ENCODE measurements at places on chromosomes 13 and 19.
A peak's percentile ranks its signal among the peaks of the same experiment; 100 is the strongest.

DNA sequence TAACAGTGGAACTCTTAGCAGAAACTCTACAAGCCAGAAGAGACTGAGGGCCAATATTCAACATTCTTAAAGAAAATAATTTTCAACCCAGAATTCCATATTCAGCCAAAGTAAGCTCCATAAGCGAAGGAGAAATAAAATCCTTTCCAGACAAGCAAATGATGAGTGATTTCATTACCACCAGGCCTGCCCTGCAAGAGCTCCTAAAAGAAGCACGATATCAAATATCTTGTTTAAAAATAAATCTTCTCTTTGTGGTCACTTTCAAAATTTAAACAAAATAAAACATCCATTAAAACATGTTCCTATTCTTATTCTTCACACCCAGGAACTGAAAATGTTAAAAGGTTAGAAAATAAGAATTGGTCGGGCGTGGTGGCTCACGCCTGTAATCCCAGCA is 13.7 kb downstream of the MICU2 start:
- DNase-seq: no peak

- no peak for DNase-seq
Measured at GRCh38 chr13:84661718-84662117, 779.4 kb upstream of the SLITRK1 start.

DNA sequence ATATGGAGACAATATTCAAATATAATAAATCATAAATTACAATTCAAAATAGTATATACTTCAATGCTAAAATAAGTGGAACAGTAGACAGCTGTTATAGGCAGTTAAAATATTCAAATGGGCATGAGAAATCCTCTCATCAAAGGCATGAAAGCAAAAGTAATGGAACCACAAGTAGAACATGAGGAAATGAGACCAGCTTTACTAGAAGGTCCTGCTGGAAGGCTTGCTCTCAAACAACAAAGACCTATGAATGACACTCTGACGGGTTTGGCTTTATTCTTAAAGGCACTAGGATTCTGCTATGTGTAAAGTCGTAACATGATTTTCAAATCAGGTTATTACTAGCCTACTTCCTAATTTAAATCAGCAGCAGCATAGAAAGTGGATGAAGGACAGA is 148.1 kb downstream of the VWA8 start:
- DNase-seq: no peak

- DNase-seq: peak; percentile 27
Measured at GRCh38 chr19:47247308-47247990, 8.9 kb upstream of the CCDC9 start.

- DNase-seq: peak; percentile 71
Measured at GRCh38 chr19:13974073-13974472, 21.8 kb downstream of the DCAF15 start.

- peak; percentile 4 for DNase-seq
Measured at GRCh38 chr13:77213644-77214043, 113.2 kb downstream of the MYCBP2 start.
